ENCODE measurements at places on chromosomes 12 and 14.

- DNase-seq, result no peak
Measured at GRCh38 chr12:9908350-9908749, 23.8 kb downstream of the CLEC2A start.

- no peak for DNase-seq
Measured at GRCh38 chr12:5429741-5430557, 2.0 kb upstream of the NTF3 start.

GRCh38 chr12:76018111-76018510 lies 13.5 kb downstream of the PHLDA1 start:
- DNase-seq, result no peak

DNA sequence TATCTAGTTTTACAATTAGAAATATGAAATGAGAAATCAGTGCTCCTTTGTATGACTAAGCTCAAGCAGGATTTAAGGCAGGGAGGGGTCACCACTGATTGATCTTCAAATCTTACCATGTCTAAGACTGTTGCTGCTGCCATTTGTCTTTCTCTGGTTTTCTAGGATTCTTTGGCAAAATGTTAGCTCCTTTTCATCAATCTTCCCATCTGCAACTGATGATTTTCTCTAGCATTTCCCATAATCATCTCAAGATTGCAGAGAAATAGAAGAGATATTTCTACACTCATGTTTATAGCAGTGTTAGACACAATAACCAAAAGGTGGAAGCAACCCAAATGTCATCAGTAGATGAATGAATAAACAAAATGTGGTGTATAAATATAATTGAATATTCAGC lies 175.0 kb downstream of the RAD51B start:
- no peak for DNase-seq

DNA sequence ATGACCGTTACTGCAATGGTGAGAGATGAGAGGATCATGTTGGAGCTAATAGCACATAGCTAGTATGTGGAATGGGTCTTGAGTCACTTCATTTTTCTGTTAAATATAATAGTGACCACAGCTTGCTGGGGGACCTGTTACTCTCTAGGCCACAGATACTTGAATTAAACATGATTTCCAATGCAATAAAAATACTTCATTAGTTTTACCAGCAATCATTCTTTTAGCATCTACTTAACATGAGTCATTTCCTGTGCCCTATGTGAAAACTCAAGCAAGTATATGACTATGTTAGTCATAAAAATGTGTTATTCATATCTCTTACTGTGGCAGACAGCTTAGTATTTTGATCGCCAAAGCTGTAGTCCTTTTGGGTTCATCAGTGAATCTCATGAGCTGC lies 798.8 kb downstream of the SLC16A7 start:
- no peak for DNase-seq

DNA sequence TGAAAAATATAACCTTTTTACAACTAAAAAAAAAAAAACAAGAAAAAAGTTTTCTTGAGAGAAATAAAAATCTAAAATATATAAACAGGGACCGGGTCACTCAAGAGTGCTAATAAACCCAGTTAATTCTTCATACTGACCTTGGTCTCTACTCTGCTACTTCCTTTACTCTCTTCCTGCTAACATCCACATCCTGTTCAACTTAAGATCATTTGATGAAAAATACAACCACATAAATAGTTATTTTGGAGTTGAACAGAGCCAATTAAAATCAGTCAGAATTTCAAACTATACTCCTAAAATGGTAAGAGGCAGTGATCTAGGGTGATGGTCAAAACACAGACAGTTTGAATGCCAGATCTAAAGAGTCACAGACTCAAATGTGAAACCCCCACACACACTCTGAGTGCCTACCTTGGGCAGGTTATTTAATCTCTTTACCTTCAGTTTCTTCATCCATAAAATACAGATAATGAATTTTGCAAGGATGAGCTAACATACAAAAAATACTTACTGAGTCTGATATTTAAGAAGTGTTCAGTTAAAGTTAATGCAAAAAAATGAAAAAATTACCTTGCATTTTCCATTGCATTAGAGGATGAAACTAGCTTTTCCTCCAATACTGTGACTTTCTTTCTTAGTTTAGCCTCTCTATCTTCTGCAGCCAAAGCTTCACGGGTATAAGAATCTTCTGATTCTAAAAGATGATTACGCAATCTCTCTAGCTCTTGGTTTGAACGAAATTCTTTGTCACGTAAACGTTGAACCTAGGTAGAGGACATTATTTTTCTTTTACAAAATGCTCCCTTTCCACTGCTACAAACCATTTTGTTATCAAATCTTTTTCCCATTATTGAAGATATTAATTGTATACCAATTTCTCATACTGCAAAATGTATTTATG lies 40.9 kb downstream of the TRIP11 start:
- DNase-seq, result no peak
